ENCODE measurements at places on chromosomes 12 and 14. TPM values are rescaled to one million over a fixed set of nuclear protein-coding genes. Genes with fewer than 3 reads are reported as not detected.

- peak; percentile 98 for DNase-seq
These were observed 36.5 kb upstream of the DYNC1H1 start for GRCh38 chr14:101927859-101928258.

GRCh38 chr12:130687190-130687589, 28.9 kb downstream of the RIMBP2 start:
- no peak for DNase-seq

GRCh38 chr12:108838194-108839017, 19.0 kb downstream of the SSH1 start:
- peak; percentile 100 for DNase-seq

Gene SCNN1A
- 0.24 TPM for polyA plus RNA-seq

GRCh38 chr12:123532019-123532418, 1.5 kb downstream of the RILPL1 start:
- DNase-seq, result peak; percentile 10

GRCh38 chr14:98692832-98693231, 579.2 kb downstream of the BCL11B start:
- DNase-seq, result no peak

Gene SYNDIG1L
- not detected for polyA plus RNA-seq

GRCh38 chr14:73754911-73755360, 40.8 kb upstream of the PNMA1 start:
- peak; percentile 54 for DNase-seq

DNA sequence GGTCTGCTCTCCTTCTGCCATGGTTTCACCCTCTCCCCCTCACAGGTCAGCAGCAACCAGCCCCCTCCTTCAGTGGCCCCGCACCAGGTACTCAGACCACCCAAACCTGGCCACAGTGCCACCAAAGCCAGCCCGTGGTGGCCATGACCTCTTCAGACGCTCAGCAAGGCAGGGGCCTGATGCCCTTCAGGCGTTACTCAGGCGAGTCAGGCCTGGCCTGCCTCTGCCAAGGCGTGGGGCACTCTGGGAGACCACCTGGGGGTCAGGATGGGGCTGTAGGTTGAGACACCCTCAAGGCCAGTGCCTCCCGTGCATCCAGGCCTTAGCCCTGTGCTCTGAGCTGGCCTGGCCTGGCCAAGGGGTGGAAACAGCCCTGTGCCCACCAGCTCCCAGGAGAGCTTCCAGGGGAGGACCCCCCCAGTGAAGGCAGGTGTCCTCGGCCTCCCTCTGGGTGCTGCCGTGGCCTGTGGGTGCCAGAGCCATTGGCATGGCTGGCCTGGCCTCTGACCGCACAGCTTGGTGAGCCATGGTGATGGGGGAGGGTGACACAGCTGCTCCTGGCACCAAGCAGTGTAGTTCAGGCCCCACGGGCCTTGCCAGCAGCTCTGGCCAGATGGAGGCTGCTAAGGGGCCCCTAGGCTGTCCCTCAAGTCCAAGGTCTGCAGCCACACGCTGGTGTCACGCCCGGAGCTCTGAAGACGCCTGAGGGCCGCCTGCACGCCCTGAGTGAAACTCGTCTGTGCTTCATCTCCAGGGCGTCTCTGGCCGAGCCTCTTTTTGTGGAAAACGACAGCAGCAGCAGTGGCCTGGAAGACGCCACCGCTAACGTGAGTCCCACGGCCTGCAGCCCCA, 15.1 kb downstream of the XRCC3 start:
- DNase-seq, result no peak

GRCh38 chr12:46983959-46984841, 95.2 kb upstream of the PCED1B start:
- DNase-seq, result peak; percentile 75

GRCh38 chr14:94175011-94175745, 1.1 kb downstream of the PPP4R4 start:
- no peak for DNase-seq

GRCh38 chr14:86087377-86087776, 557.4 kb downstream of the FLRT2 start:
- DNase-seq, result no peak

GRCh38 chr12:6965714-6966113, 4.8 kb downstream of the PHB2 start:
- no peak for DNase-seq

Gene SMCO2
- 0.33 TPM for polyA plus RNA-seq

Gene ATP2A2
- 166 TPM for polyA plus RNA-seq

DNA sequence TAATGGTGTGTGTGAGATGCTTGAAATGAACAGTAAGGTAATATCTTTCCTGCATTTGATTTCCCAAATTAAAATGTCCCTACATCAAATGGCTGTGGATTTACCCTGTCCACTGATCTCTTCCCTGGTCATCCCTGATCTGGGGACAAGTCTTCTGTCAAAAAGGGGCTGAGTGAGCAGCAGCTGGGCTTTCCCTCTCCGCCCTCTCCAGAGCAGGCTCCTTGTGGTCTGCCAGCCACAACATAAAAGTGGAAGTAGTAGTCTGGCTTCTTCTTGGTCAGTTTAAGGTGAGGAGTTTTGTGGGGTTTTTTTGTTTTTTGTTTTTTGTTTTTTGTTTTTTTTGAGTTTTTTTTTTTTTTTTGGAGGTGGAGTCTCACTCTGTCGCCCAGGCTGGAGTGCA, 25.2 kb upstream of the PLXNC1 start:
- DNase-seq, result no peak

Gene B4GALNT1
- 0.66 TPM for polyA plus RNA-seq

- DNase-seq, result peak; percentile 42
These were observed 522 bp downstream of the TUBA1A start for GRCh38 chr12:49188201-49188915.

DNA sequence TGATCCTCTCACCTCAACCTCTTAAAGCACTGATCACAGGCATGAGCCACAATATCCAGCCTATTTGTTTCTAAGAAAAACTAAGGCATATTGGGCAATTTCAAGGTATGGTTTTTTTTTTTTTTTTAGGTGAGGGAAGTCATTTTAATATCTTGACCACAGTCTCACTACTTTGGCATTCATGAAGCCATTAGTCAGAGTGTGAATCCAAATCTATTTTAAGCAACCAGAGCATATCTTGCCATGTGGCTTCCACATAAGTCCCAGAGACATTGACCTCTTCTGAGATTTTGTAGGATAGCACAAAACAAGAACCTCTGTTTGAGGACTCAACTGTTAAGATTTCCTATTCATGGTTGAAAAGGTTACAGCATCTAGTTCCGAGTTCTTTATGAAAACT, 130.3 kb upstream of the RBM19 start:
- DNase-seq, result peak; percentile 31

GRCh38 chr14:56358851-56359614, 220.6 kb upstream of the TMEM260 start:
- DNase-seq, result no peak

GRCh38 chr12:6768437-6768914, 2.3 kb downstream of the PTMS start:
- DNase-seq, result peak; percentile 33

DNA sequence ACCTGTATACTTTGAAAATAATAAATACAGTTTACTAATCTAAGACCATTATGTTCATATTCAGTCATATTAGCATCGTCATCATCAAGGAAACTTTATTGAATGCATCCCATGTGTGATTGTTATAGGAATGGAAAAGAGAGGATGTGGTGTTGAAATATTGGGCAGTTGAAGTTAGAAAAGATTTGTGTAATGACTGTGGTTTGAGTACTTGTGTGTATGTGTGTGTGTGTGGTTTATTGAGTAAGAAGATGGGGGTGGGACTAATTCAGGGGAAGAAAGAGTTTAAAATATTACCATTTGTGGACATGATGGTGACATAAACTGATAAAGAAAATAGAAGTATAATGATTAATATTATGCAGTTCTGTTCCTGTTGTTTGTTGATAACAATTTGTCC, 238.7 kb upstream of the SEL1L start:
- DNase-seq, result no peak

GRCh38 chr14:23447361-23448350, 12.2 kb upstream of the MYH7 start:
- DNase-seq, result no peak

DNA sequence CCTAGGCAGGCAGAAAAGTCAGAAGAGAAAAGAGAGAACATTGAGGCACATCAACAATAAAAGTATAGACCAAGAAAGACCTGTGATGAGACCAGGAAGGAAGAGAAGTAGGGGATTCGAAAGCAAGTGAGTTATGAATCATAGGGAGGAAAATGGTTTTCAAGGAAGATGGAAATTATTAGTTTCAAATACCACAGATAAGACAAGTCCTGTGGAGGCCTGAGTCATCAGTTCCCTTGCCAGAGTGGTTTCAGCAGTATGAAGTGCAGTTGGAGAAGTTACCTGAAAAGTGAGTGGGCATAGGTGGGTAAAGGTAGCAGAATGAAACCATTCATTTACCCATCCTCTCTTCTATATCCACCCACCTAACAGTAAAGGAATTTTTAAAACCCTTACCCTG, 25.2 kb upstream of the TSPAN8 start:
- no peak for DNase-seq

DNA sequence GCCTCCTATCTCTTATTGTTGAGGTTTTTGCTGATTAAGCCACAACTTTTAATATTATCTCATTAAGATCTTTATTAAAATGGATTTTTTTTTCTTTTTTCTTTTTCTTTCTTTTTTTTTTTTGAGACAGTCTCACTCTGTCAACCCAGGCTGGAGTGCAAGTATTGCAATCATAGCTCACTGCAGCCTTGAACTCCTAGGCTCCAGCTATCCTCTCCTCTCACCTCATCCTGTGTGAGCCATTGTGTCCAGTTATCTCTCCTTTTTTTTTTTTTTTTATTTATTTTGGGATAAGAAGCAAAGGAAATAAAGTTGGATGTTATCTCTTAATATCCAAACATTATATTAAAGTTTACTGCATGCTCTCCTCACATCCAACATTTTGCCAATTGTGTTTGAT, 12.7 kb downstream of the VEZT start:
- DNase-seq, result no peak

DNA sequence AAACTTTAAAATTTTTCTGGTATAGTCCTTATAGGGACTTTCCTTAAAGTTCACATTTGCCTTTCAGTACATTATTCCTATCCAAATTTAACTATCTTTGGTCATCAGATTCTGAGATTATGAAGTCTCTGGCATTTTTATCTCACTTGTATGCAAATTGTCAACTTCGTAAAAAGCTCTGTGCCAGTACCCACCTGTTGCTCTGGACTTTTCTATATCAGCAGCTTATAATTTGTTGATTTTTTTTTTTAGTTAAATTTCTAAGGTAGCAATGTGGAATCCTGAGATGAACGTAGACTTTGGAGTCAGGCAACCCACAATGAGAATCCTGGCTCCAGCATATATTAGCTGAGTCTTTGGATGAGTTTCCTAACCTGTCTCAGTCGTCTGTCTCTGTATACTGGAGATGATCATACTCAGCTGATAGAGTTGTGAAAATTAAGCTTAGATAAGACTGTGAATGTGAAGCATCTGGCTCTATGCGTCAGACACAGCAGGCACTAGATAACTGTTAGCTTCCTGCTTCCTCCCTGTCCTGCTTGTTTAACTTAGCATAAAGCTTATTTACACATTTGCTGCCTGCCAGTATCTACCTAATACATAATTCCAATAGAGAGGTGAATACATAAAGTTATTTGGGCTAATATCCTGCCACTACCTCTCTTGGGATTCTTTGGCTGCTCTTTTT, 59.8 kb downstream of the MARK3 start:
- peak; percentile 83 for DNase-seq

- no peak for DNase-seq
These were observed 2.7 kb downstream of the ZNF410 start for GRCh38 chr14:73889376-73889775.

DNA sequence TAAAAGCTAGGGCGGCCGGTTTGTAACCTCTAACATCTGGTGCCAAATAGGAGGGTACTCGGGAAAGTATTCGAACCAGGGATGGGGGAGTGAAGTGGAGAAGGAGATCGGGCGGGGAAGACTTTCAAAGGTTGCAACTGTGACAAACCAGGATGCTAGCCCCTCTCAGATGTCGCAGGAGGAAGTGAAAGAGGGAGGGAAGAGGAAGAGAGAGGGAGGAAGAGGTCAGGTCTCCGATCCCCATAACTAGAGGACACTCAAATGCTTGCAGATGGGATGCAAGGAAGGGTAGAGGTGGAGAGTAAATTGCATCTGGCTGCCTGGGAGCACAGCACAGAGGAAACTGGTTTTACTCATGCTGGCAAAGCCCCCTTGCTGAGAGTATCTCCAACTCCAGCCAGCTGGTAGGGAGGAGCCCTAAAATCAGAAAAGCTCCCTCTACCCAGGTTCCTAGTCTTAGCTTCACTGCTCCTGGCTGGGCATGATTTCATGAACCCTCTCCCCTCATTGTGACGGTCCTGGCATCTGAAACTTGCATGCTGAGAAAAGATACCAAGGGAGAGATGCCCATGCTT, 696.7 kb upstream of the TBX3 start:
- DNase-seq, result no peak

DNA sequence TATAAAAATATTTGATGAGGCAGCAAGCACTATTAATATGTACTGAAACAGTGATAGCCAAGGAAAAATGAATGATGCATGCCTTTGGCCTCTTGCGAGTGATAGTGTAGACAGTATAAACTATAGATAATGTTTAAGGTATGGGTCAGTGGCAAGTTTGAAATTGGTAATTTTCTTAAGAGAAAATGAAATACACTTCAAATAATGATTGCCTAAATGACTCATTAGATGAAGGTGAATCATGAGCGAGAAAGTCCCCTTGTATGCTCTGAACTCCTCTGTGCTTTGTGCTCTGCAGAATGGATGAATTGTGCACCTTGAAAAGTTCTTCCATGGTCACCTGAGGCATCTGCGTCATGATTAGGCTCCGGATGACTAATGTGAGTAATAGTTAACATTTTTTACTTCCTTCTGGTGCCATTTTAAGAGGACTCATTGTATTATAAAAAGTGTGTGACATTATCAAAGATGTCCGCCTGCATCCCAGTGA, 84.9 kb upstream of the RTL1 start:
- DNase-seq, result peak; percentile 45

GRCh38 chr12:123444092-123445026, 7.9 kb upstream of the RILPL2 start:
- DNase-seq, result peak; percentile 65

Gene CEP290
- 4.4 TPM for polyA plus RNA-seq

Gene FGD4
- 2.1 TPM for polyA plus RNA-seq

Gene RASSF8
- 10.8 TPM for polyA plus RNA-seq
